Dermis microvascular lymphatic vessel endothelial cell (primary cell): ENCODE measurements at places on chromosomes 6 and 20. TPM values are rescaled to one million over a fixed set of nuclear protein-coding genes. Genes with fewer than 3 reads are reported as not detected.

The NSFL1C gene
- 19.1 and 25.3 TPM in 2 replicates for total RNA-seq

The ARFGEF3 gene
- 1.8 and 2.5 TPM in 2 replicates for total RNA-seq

The BANF2 gene
- not detected in 2 replicates for total RNA-seq

The DACT2 gene
- total RNA-seq = not detected in 2 replicates

The TPX2 gene
- total RNA-seq = 12.9 and 28.5 TPM in 2 replicates

The PAX1 gene
- total RNA-seq = not detected in 2 replicates

The ATP6V1G2 gene
- total RNA-seq = 0.13 TPM in 1 of 2 replicates, not detected in the other

The CST2 gene
- not detected in 2 replicates for total RNA-seq

The IRAK1BP1 gene
- total RNA-seq = 1.6 and 1.7 TPM in 2 replicates

The SCUBE3 gene
- 0.26 and 0.76 TPM in 2 replicates for total RNA-seq

The RSPH4A gene
- 0.51 and 0.89 TPM in 2 replicates for total RNA-seq

The MOCS3 gene
- 6.7 and 8.2 TPM in 2 replicates for total RNA-seq

The CALHM4 gene
- 0.13 TPM in 1 of 2 replicates, not detected in the other for total RNA-seq

The CFB gene
- 0.13 and 0.51 TPM in 2 replicates for total RNA-seq

The CD24 gene
- 0.13 and 0.38 TPM in 2 replicates for total RNA-seq

The RAB44 gene
- total RNA-seq = under 0.01 TPM in 2 replicates

The GDAP1L1 gene
- not detected in 2 replicates for total RNA-seq

The HLA-DMA gene
- total RNA-seq = 0.63 and 1.2 TPM in 2 replicates

The ERVFRD-1 gene
- total RNA-seq = under 0.01 TPM in 2 replicates

The PPIL6 gene
- 0.39 and 0.76 TPM in 2 replicates for total RNA-seq

The L3MBTL3 gene
- 35.5 and 39.2 TPM in 2 replicates for total RNA-seq

The HLA-DOB gene
- under 0.01 and 0.13 TPM in 2 replicates for total RNA-seq

The CD109 gene
- total RNA-seq = 4.4 and 9.2 TPM in 2 replicates

The ABHD16A gene
- 43.8 and 59.8 TPM in 2 replicates for total RNA-seq

The COL12A1 gene
- 1.0 and 1.4 TPM in 2 replicates for total RNA-seq

The SALL4 gene
- 0.26 and 0.63 TPM in 2 replicates for total RNA-seq

The STMND1 gene
- not detected in 2 replicates for total RNA-seq

The ULBP1 gene
- under 0.01 TPM in 2 replicates for total RNA-seq

The CST4 gene
- total RNA-seq = not detected in 2 replicates

The SMOC2 gene
- total RNA-seq = not detected in 2 replicates

The SYNDIG1 gene
- total RNA-seq = not detected in 2 replicates

The LRRN4 gene
- not detected in 2 replicates for total RNA-seq

The SYCP2 gene
- 0.64 and 1.1 TPM in 2 replicates for total RNA-seq

The C20orf144 gene
- total RNA-seq = under 0.01 TPM in 1 of 2 replicates, not detected in the other

The SLC35D3 gene
- not detected in 2 replicates for total RNA-seq

The LINC00237 gene
- total RNA-seq = under 0.01 TPM in 1 of 2 replicates, not detected in the other

The UNC93A gene
- not detected in 2 replicates for total RNA-seq

The IL20RA gene
- total RNA-seq = 0.26 and 1.1 TPM in 2 replicates

The AK9 gene
- 3.1 and 3.5 TPM in 2 replicates for total RNA-seq

The PLN gene
- total RNA-seq = not detected in 2 replicates

The ARFRP1 gene
- 22.5 and 38.1 TPM in 2 replicates for total RNA-seq

The ARG1 gene
- total RNA-seq = under 0.01 TPM in 1 of 2 replicates, not detected in the other

The IMPG1 gene
- total RNA-seq = not detected in 2 replicates

The ABHD12 gene
- total RNA-seq = 25.4 and 35.1 TPM in 2 replicates

The BPIFB2 gene
- total RNA-seq = not detected in 2 replicates

The IPCEF1 gene
- total RNA-seq = 2.1 and 3.2 TPM in 2 replicates

The MAP7 gene
- total RNA-seq = 0.51 and 1.0 TPM in 2 replicates

The NFATC2 gene
- 2.4 and 2.7 TPM in 2 replicates for total RNA-seq

The SGK2 gene
- total RNA-seq = under 0.01 and 0.13 TPM in 2 replicates

The CST7 gene
- not detected in 2 replicates for total RNA-seq

The KIAA1755 gene
- 0.13 TPM in 1 of 2 replicates, not detected in the other for total RNA-seq

The CLDN20 gene
- total RNA-seq = not detected in 2 replicates
